CD4-positive, alpha-beta T cell treated with Interleukin-1 beta for 1 hour (primary cell): ENCODE measurements at places on chromosomes 2 and 18.

DNA sequence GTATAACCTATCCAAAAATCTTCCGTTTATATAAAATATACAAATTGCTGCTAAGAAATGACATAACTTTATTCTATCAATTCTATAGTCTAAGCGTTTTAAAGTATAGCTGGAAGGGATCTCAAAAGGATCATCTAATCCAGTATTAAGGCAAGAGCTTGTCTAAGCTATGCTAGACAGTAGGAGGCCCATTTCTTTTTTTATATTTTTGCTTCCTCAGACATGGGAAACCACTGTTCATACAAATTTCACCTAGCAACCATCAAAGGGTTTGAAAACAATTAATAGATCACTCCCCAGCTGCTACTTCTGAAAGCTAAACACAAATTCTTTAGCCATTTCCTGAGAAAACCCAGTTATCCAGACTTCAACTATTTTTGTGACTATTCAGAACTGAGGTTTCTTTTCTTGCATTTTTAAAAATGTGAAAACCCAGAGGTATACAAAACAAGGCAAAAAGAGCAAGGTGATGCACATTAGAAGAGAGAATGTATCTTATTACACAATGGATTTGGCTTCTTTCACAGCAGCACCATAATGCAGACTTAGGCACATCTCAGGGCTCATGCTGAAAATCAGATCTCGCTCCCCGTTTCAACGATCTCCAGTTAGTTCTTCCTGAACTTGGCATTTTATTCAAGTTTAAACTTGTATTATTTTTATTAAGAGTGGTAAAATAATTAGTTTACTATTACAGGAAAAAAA, 274.4 kb downstream of the LRP1B start:
- no peak for DNase-seq

DNA sequence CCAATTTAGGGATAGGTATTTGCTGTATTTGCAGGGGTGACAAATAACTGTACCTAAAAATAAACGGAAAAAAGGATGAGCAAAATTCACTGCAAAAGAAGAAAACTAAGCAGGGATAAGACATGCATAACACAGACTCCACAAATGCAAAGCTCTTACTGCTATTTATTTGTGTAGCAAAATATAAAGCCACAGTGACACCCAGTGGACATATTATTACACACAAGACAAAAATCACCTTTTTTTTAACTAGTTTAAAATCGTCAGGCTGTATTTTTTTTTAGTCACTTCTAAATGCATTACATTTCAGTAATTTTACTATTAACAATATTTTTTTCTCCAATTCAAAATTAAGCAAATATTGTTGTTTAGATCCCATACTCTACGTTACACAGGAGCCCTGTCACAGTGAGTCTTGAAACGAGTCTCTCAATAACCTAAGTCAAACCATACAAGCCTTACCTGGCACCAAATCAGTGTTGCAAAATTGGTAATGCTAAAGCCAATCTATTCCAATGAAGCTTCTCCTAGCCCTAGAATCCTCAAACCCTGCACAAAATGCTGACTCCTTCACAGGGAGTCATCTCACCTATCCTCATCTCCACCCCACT, 23.7 kb downstream of the METTL4 start:
- DNase-seq = peak; percentile 48

DNA sequence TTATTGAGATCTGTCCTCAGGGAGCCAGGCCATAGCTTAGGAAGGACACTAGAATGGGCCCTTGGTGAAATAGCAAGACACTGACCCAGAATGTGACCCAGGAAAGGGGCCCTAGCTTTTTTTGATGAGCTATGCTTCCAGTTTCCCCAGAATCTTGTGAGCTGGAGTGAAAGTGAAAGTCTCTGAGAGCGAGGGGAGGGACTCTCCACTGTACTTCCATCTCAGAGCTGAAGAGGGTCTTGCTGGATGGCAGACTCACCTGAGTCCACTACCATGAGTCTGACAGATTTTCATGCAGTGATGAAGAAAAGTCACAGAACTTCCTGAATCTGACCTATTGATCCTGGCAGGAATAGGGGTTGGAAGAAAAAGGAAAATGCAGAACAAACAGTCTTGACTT, 3.1 kb downstream of the ARHGAP25 start:
- DNase-seq = peak; percentile 40

GRCh38 chr2:11656671-11657101, 13.3 kb downstream of the NTSR2 start:
- no peak for DNase-seq

DNA sequence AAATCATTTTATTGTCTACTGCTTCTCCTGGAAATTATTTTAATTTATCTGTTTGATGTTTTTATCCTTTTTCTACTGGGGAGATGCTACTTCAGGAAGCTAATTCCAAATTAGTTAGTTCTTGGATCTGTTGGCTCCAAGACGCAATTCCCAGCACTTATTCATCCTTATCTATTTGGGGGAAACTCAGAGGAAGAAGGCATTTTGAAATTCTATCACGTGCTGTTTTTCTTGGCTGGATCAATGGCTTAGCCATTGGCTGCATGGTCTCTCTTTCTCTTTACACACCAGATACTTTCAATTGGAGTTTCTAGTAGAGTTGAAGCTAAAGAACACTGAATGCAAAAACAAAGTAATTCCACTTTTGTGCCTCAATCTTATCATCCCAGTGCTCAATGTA, 98.3 kb downstream of the RAPGEF4 start:
- DNase-seq = no peak

GRCh38 chr2:54206596-54206995, 49.4 kb downstream of the TSPYL6 start:
- no peak for DNase-seq

- no peak for DNase-seq
Measured at GRCh38 chr18:24485681-24486080, 25.2 kb downstream of the HRH4 start.

DNA sequence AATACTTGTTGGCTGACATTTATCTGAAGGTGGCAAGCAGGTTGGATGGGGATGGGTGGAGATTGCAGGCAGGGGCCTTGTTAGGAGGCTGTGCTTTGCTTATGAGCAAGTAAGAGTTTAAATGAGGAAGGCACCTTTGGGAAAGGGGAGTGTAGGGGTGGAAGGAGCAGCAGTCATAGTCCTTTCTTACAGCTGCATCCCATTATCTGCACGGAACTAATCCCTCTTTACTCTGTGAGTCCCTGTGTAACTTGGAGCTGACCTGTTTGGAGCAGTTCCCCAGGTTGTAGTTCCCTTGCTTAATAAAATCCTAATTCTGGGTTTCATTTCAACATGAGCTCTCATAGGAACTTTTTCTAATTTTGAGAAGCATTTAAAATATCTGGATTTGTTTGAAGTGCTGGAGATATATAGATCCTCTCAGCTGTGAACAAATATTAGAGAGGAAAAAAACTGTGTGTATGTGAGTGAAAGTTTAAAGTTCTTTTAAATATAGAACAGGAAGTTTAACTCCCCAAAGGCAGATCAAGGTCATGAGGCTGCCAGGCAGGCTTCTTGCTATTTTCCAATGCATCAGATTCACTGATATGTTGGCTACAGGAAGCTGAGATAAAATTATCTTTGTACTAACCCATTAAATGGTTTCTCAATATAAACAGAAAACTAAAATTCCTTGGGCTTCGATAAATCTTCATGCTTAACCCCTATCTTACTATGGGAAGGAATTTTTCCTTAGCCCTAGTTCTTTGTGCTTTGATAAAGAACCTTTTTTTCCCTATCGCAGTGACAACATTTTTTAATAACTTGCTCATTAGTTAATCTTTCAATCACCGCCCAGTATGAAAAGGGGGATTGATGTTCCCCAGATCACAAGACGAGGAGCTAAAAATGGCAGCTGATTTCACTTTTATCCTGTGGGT, 104.6 kb upstream of the EML6 start:
- DNase-seq = no peak

GRCh38 chr2:171210864-171211431, 50.3 kb upstream of the TLK1 start:
- DNase-seq = peak; percentile 51

DNA sequence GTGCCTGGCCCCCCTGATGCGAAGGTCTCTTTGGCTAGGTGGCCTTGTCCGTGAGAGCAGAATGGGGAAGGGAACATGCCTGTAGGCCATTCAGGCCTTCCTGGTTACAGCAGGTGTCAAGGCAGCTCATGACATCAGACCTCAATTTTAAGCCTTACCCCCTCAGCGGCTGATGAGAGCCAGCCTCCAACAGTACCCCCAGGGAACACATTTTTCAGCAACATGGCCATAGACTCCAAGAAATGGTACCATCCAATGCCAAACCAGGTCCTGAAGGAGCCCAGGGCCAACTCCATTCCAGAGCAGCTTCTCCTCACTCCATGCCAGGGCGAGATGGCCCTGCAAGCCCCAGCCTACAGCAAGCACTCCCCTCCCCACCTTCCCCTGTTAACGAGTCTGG, 199.2 kb downstream of the SMAD2 start:
- no peak for DNase-seq

- DNase-seq = peak; percentile 8
Measured at GRCh38 chr2:26561918-26562810, 79.0 kb downstream of the CIB4 start.

DNA sequence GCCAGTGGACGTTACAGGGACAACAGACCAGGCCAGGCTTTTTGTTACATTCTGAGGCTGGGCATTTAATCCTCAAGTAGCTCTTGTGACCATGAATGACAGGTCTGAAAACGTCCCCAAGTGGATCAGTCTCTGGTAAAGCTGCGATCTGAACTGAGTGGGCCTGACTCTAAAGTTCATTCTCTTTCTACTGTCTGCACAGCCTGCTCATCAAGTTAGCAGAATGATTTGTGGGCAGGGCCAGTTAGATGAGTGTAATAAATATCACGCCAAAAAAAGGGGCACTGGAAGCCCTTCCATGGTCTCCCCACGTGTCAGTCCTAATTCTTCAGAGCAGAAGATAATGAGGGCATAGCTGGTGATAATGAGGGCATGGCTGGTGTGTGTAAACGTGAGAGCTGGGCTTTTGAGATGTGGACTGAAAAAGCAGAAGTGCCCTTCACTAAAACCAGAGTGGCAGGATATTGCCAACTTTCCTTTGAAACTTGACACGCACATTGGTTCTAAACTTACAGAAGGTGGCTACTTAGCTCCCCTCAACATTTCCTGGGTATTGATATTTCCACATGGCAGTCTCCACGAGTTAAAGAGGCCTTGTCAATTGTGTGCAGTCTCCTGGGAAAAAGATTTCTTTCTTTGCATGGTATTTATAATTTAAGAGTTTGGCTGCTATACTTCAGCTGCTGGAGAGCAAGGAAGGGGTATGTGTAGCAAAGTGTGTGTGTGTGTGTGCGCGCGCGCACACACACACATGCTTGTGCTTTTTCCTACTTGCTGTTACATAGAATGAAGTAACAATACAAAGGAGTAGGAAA, 72.7 kb upstream of the LYPD6B start:
- no peak for DNase-seq

DNA sequence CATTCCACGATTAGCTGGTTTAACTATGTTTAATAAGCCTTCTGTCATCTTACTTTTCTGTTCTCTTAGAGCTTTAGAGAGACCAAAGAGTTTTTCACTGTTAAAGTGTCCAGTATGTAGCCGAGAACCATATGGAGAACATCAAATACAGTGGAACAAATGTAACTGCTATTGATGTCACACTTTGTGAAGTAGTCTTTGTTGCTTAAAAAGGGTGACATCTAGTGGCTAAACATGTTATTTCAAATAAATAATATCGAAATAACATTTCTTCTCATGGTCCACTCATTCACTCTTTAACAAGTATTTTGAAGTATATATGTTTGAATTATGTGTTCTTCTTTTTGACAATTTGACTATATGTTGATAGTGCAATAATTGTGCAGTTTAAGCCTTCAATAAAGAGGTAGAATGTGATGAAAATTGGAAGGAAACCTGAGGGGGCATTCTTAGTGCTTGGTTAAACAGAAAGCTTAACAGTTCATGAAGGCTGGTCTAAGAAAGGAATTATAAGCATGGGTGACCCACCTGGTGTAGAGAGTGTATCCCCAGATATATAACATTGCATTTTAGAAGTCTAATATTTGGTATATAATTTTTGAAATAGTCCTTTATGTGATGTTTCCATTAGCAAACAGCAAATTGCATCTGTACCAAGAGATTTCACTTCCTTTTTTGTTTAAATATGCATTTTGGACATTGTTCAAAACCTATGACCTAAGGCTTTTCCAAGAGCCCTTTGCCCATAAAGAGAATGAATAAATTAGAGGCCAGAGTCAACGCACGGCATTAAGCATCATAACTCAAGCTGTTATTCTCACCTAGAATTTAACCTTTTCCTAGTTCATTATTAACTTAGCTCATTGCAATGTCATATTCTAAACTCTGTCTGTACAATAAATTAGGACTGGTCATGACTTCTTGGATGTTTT, 112.1 kb downstream of the KYNU start:
- DNase-seq = no peak

DNA sequence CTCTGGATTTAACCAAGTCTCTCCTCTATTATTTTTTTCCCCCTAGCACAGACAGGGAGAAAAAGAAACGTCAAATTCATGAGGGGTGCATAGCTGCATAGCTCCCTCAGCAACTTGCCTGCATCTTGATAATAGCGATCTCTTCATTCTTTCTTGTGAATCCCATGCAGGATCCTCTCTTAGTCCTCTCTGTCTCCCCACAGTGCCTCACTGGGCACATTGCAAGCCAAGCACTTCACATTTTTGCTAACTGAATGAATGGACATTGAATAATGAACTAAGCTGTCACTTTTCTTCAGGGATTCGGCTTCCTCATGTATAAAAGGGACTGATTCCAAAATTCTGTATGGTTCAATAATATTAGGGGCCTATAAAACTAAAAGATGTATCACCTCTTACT, 2.9 kb upstream of the EPB41L3 start:
- DNase-seq = no peak

- DNase-seq = no peak
Measured at GRCh38 chr2:37366773-37367172, 22.3 kb downstream of the QPCT start.

- DNase-seq = no peak
Measured at GRCh38 chr18:46322411-46322891, 218.3 kb downstream of the HAUS1 start.

- DNase-seq = no peak
Measured at GRCh38 chr18:46506974-46507586, 149.9 kb downstream of the LOXHD1 start.

GRCh38 chr2:241666627-241667400, 19.8 kb downstream of the DTYMK start:
- no peak for DNase-seq

- DNase-seq = no peak
Measured at GRCh38 chr2:67948506-67948905, 114.3 kb downstream of the C1D start.

- no peak for DNase-seq
Measured at GRCh38 chr2:64749446-64749845, 95.7 kb upstream of the SERTAD2 start.

DNA sequence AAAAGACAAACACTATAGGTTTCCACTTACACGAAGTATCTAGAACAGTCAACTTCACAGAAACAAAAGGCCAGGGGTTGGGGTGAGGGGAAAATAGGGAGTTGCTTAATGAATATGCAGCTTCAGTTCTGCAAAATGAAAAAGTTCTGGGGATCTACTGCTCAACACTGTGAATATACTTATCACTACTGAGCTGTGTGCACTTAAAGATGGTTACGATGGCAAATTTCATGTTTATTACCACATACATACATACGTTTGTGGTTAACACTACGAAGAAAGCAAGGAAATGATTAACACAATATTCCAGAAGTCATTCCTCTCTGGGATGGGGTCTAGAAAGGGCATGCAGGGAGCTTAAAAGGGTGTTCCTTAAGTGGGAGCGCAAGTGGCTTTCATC, 19.3 kb downstream of the MBOAT2 start:
- DNase-seq = no peak

- DNase-seq = no peak
Measured at GRCh38 chr2:233311241-233311926, 3.8 kb downstream of the SAG start.

GRCh38 chr2:64852771-64853241, 136.4 kb upstream of the SLC1A4 start:
- DNase-seq = no peak

GRCh38 chr2:71102981-71103681, 26.9 kb downstream of the MCEE start:
- no peak for DNase-seq
